Fibroblast of villous mesenchyme (primary cell): ENCODE measurements at places on chromosomes 5 and 9.
A peak's percentile ranks its signal among the peaks of the same experiment; 100 is the strongest.

DNA sequence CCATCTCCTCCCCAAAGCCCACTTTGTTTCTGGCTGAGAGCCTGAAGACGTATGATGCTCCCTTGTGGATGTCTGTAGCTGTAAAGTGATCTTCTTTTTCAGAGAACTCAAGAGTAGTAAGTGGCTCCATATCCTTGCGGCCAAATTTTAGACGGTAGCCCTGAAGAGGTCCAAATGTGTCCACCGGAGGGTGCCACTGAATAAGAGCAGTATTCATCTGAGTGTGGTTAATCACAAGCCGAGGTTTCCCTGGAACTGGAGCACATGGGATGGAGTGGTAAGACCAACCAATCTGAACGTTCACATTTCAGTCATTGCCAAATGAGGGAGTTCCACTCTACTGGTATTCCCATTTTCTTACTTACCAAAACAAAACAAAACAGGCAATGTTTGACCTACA, 686.5 kb upstream of the DMAC1 start:
- DNase-seq: peak; percentile 37

DNA sequence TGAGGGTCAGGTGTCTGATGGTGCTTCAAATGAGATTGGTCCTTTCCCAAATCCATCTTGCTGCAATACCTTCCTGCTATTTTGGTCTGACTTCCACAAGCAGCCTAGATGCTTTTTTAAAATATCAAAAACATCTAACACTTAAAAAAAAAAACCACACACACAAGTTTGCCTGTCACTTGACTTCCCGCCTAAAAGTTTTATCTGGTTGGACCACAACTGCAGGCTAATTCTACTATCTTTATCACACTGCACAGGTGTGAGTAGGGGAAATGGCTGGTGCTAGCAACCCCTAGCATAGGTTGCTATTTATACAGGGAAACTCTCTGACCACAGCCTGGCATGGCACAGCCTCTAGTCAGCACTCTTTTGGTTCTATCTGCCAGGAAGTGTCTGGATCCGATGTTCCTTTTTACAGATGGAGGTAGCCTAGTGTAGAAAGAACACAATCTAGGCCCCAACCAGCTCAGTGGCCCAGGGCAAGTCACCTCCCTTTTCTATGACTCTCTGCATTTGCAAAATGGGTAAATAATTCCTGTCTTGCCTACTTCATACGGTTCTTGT, at the start of gene HEMGN:
HEMGN (minus strand) TSS at position 92 of the 564 bp plus-strand sequence; CDS start at position 56, 36 bp downstream.
- no peak for DNase-seq

GRCh38 chr5:8060235-8060952, 191.4 kb downstream of the MTRR start:
- DNase-seq: no peak

GRCh38 chr5:14286574-14287421, 143.7 kb downstream of the TRIO start:
- no peak for DNase-seq

- DNase-seq: no peak
Observed at GRCh38 chr5:2253040-2253975, 370.6 kb upstream of the IRX4 start.

GRCh38 chr5:125112196-125112595, 365.8 kb upstream of the ZNF608 start:
- peak; percentile 77 for DNase-seq

DNA sequence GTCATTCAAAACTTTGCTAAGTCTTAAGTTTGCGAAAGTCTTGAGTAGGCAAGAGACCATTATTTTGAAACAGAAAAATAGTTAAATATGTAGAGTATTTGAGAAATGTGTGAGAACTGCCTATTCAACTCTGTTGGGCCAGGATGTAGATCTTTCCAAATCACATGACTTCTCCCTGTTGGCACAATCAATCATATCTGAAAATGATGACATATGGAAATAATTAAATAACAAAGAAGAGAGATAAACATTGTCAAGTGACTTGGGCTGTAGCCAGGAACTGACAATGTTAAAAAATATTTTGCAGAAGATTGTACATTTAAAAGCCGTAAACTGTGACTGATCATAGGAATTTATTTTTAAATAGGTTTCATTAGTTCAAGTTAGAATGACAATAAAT, 104.6 kb upstream of the IL6ST start:
- peak; percentile 76 for DNase-seq

DNA sequence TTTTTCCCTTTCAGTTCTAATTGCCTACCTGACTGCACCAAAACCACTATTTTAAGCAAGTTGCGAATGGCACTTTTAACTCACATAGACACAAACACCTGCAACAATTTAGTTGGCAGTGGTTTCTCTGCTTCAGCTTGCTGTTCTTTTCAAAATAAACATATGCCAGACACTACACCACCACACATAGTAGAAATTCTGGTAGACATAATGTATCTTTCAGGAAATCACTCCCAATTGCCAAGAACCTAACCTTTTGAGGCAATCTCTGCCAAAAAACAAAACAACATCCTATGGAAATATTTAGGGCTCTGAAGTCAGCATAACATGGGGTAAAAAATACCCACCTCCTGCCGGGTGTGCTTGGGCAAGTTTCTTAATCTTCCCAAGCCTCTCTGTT, 27.7 kb downstream of the GLIS3 start:
- DNase-seq: no peak

DNA sequence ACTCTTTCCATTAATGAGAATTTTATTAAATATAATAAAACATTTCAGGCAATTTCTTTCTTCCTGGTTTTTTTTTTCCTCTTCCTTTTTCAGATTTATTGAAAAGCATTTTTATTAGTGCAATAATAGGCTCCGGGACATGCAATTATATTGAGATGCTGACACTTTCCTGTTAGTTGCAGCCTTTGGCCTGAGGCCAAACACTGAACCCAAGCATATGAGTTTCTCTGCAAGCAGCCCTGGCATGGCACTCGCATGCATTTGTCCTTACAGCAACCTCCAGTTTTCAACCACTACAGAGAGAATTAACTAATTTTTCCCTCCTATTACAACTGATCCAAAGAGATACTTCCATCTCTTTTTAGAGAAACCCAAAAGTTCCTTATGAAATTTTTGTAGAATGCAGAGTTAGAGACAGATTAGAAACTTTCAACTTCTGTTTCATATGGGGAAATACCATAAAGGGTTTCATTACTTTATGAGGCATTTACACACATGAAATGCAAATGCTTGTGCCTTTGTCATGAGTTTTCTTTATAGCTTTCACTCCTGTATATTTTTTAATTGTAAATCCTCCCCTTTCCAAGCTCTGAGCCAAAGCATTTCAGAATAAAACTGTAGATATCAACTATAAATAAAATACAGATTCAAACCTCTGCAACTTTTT, 183.0 kb downstream of the CETN3 start:
- no peak for DNase-seq

DNA sequence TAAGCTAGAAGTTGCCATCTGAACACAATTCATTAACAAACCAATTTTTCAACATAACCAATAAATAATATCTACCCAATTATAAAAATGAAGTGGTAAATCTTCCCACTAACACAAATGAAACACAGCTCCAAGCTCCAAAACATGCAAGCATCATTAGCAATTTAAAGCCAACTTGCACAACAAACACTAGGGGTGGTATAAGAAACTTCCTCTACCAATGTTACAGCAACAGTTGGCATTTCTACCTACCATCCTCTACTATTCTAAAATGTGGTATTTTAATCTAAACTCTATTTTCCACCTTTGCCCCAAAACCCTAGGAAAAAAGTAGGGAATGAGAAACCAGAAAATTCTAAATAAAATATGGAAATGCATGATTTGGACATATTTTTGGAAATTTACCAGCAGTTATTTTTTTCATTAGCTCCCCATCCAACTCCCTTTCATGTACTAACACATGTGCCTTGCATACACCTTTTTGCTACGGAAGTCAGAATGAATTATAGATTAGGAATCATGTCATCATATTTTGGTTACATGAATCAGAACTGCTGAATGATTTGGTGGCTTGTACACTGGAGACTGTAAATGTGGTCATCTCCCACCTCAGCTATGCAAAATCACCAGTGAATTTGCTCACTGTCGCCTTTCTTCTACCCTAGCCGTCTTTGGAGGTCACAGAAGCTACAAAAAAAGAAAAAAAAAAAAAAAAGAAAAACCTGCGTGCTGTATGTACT, 4.1 kb downstream of the NR6A1 start:
- no peak for DNase-seq
